ENCODE measurements at places on chromosomes 4 and X.

DNA sequence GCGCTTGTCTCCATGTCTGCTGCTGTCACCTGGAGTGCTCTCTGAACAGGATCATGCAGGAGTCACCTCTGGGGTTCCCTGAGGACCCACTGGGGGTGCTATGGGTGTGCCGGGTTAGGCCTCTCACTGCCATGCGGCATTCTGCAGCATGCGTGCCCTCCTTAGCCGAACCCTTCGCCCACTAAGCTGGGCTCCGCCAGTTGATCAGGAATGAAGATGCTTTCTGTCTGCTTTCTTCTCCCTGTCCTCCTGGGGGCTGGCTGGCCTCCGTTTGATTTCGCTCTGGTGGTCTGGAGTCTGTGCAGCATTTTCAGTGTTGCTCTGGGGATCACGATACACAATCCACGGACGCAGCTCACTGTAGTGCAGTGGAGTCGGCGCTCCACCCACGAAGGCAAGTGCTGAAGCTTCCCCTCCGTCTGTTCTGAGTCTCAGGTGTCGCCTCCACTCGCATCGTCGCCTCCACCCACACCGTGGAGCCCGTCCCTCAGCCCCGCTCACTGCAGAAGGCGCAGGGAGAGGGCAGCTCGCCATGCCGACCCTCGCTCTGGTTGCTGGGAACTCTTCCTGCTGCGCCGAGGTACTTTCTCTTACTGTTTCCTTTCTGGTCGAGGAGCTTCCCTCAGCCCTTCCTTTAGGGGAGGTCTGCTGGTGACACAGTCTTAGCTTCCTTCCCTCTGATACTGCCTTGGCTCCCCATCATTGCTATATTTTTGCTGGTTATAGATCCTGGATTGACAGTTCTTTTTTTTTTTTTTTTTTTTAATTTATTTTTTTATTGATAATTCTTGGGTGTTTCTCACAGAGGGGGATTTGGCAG is 29.2 kb downstream of the LETM1 start:
- DNase-seq = no peak

- DNase-seq = no peak
These were observed 188.3 kb upstream of the RPS6KA3 start for GRCh38 chrX:20455001-20455400.

- DNase-seq = no peak
These were observed 24.2 kb upstream of the HELT start for GRCh38 chr4:184994010-184994622.

GRCh38 chr4:32661229-32661628 is 1941.1 kb downstream of the PCDH7 start:
- DNase-seq = no peak

DNA sequence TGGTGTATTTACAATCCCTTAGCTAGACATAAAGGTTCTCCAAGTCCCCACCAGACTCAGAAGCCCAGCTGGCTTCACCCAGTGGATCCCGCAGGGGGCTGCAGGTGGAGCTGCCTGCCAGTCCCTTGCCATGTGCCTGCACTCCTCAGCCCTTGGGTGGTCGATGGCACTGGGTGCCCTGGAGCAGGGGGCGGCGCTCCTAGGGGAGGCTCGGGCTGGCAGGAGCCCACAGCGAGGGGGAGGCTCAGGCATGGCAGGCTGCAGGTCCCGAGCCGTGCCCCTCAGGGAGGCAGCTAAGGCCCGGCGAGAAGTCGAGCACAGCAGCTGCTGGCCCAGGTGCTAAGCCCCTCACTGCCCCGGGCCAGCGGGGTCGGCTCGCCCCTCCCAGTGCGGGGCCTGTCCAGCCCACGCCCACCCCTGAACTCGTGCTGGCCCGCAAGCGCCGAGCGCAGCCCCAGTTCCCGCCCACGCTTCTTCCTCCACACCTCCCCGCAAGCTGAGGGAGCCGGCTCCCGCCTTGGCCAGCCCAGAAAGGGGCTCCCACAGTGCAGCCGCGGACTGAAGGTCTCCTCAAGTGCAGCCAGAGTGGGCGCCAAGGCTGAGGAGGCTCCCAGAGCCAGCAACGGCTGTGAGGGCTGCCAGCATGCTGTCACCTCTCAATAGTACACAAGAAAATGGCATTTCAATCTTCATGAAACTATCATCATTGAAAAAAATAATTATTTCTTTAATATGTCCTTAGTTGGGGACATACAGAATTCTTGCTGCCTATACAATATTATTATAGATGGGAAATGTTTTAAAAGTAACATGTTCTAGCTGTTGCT is 189.1 kb downstream of the SLC7A11 start:
- DNase-seq = no peak

DNA sequence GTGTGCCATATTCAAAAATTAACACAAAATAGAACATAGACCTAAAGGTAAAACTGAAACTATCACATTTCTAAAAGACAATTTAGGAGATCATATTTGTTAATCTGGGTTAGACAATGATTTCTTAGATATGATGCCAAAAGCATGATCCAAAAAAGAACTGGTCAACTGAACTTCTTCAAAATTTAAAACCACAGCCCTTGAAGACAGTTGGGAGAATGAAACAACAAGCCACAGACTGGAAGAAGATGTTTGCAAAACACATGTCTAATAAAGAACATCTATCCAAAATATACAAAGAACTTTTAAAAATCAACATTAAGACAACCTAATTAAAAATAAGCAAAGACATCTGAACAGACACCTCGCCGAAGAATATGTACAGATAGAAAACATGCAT is 19.5 kb downstream of the COMMD8 start:
- DNase-seq = no peak

DNA sequence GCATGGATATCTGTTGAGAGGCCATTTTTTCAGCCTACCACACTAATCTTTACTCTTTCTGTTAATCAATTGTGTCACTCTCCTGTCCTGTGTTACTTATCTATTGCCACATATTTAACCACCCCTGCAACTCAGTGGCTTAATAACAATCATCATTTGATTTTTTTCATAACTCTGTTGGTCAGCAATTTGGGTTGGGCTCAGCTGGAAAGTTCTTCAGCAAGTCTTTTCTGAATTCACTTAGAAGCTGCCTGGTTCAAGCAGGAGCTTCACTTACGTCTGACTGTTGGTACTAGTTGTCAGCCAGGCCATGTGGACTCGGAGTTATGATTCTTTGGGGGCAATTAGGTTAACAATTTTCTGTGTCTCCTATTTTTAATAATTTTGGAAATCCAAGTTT is 50.1 kb downstream of the CPE start:
- DNase-seq = no peak

GRCh38 chr4:71020611-71021010 is 27.2 kb downstream of the DCK start:
- no peak for DNase-seq

DNA sequence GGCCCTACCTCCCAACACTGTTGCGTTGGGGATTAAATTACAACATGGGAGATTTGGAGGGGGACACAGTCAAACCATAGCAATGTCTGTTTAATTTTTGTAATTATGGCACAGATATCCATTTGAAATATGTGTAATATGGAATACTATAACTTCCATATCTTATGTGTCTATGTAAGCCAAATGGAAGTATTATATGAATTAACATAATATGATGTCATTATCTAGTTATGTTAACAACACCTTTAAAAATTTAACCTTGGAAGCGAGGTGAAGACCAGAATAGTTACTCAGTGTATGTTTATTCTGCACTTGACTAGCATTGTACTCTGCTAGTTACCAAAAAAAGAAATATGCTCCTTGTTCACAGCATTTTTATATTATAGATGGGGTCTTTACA is 4.3 kb downstream of the SMARCA5 start:
- no peak for DNase-seq

DNA sequence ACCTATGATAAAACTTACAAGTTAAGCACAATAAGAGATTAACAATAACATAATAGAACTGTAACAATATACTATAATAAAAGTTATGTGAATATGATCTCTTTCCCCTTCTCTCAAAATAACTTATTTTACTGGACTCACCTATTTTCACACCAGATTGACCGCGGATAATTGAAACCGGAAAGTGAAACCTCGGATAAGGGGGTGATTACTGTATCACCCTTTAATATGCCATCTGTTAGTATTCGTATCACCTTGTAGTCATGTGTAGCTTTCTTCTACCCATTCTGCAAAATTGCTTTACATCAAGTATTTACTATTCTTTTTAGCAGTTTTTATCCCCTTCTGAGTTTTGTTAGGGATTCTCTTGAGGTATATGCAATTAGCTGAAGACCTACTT is 1.8 kb downstream of the SPCS3 start:
- DNase-seq = no peak

GRCh38 chr4:42237010-42237409 is 84.6 kb upstream of the BEND4 start:
- DNase-seq = no peak

GRCh38 chr4:111174331-111174730 is 551.5 kb upstream of the PITX2 start:
- no peak for DNase-seq

DNA sequence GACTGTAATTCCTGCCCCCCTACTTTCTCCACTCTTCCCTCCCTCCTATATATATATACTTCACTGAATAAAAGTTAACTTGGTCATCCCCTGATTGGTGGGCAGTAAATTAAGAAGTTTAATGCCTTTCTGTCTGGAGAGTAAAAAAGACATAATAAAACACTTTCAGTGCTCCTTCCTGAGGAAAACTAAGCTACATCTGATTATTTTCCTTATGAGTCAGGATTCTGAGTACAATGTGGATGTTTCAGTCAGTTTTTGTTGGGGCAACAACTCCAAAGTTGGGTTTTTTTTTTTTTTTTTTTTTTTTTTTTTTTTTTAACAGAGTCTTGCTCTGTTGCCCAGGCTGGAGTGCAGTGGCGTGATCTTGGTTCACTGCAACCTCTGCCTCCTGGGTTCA is 22.0 kb upstream of the SUPT20HL2 start:
- no peak for DNase-seq

GRCh38 chr4:158444621-158445020 is 77.1 kb upstream of the RXFP1 start:
- DNase-seq = no peak

DNA sequence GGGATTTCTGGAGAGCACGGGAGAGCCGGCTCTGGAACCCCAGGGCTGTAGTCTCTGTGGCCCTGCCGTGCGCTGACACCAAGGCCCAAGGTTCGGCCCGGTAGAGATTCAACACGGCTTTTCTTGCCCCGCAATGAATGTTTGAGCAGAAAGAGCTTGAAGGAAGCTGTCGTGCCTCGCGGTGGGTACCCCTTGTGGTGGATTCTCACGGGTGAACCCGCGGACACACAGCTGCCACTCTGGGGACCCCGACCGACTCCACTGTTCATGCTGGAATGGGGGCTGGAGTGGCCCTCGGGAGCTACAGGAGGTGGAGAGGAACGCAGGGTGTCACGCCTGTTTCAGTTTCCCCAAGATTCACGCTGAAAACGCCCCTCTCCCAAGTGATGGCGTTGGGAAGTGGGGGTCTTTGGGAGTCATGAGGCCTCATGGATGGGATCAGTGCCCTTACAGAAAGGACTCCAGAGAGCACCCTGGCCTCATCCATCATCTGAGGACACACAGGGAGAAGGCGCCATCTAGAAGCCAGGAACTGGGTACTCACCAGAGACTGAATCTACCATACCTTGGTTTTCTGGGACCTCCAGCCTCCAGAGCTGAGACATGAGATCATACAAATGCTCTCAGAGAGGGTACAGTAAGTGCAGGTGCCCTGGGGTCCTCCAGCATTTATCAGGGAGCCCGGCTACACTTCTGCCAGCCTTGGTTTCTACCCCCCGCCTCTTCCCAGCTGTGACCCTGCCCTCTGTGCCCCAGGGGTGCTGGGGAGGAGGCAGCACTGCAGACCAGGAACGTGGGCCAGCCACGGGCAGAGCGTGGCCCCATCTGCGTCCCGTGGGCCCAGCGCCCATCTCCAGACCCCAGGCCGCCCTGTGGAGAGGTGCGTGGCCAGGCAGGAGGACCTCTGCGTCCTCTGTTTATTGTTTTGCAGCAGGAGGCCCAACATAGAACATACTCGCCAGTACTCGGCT is 6.4 kb downstream of the SLC25A6 start:
- DNase-seq = no peak

GRCh38 chr4:127463883-127464282 is 168.9 kb upstream of the INTU start:
- DNase-seq = no peak

DNA sequence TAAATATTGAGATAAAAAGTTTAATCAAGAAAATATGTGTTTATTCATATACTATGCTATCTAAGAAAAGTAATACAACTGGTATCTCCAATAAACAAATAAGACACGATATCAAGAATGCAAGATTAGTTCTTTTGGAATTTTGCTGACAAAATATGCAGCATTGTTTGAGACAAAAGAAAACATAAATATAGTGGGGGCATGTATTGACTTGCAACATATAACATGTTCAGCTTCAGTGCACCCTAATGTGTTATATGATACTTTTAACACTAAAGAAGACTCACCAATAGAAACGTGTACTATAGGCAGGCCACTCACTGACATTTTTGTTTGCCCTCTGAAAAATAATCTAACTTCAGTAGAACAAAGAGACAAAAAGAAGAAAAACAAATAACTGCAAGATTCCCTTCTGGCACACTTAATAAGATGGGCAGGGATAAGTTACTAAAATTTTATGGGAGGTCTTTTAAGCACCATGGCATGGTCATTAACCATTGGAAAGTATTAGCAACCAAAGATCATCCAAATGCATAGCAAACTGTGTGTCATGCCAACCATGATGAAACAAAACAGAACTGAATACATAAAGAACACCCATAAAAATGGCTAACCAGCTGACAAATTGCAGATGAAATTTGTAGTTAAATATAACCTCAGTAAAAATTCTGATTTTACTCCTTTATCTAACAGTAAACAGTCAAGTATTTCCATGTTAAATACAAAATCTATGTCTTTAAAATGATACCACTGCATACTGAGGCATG is 447.9 kb upstream of the FAM241A start:
- no peak for DNase-seq

DNA sequence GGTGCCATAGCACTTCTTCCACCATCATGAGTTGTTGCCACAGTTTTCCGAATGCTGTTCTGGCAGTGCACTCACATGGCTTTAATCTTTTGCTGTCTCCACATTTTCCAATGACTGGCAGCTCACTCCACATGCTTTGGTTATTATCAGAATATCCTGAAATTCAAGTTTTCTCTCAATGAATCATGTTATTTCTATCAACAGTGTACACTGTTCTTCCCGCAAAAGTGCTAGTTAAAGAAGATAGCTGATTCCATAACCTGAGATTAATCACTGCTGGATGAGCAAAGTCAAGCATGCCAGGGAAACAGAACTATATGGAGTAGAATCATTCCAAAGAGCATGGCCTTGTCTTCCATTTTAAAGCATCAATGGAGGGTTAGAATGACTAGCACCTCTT is 14.6 kb upstream of the IL13RA2 start:
- DNase-seq = no peak

GRCh38 chrX:102129473-102129872 is 4.0 kb downstream of the TCEAL2 start:
- no peak for DNase-seq

DNA sequence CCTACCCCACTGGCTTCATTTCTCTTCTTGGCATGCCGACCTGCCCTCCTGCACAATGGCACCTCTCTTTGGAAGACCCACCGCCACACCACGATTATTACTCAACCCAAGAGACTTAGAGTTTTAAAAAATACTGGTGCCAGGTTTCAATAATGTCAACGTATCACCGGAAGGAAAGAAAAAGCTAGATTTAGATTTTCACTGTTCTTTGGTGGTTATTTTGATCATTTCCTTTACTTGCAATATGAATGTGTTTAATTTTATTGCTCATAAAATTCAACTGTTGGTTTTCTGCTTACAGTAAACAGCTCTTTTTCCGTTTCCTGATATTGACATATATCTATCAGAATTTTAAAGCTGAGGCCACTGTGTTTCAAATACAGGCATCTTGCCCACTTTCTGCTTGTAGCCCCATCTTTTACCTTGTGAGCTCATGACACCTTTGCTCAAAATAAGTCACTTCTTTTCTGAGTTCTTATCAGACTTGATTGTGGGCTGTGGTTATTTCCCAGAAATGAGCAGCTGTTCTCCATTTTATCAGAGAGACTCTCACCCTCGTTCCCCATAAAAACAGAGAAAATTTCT is 439.1 kb downstream of the INPP4B start:
- no peak for DNase-seq

All from stimulated activated CD4-positive, alpha-beta T cell treated with anti-CD3 and anti-CD28 coated beads, Interleukin-1b, Interleukin-23, amount 100 ng/mL, for 1 hour (primary cell).